ENCODE measurements at places on chromosomes 12 and 14.

GRCh38 chr14:67853715-67854114 is 34.1 kb downstream of the RAD51B start:
- no peak for DNase-seq

- DNase-seq, result no peak
These were observed 1.8 kb downstream of the LRIG3 start for GRCh38 chr12:58918469-58918844.

GRCh38 chr12:89351489-89352241 is 636 bp downstream of the DUSP6 start:
- peak; percentile 19 for DNase-seq

- no peak for DNase-seq
These were observed 26.4 kb upstream of the FGF6 start for GRCh38 chr12:4472046-4472445.

DNA sequence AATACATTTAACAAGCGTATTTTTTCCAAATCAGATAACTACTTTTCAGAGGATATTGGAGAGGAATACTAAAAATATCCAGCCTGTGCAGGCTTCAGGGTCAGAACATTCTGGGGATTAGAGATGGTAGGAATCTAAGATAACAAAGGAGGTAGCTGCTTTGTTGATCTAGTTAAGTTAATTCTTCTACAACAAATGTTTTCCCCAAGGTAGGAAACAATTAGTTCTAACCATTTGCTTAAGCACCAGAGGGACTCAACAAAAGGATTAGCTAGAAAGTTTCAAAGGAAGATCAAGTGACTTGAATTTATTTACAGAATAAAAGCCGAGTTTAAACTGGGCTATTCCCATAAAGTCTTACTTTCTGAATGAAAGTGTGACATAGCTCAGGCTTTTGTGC is 524.2 kb downstream of the TMTC2 start:
- no peak for DNase-seq

- DNase-seq, result no peak
These were observed 1025.7 kb upstream of the TMEM132C start for GRCh38 chr12:127241072-127241817.
